NCI-H187 (cell line): ENCODE measurements at places on chromosomes 16 and 17.

DNA sequence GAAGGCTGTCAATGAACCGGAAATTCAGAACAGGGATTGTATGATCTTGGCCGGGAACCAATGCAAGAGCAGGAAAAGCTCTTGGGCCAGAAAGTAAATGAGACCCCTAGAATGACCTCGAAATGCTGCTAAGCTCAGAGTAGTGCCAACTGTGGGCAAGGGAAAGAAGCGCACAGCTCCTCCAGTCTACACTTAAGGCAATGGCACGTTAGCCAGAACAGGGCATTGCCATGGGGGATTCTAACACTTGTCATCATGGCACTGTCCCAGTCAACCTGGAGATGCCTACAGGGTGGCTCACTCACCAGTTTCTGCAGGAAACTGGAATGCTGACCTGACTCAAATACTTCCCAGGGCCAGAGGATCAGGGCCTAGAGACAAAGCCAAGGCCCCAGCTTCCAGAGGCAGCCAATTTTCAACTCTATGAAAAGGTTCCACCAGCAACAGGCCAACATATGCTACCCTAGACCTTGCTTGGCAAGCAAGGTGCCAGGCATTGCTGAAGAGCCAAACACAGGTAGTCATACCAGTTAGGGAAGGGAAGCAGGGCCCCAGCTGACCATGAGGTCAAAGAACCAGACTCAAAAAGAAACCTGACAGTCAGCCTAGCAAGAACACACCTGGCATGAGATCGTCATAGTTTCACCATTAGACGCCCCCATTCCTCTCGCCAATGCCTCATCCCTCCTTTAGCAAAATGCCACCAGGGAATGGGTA is 34.9 kb downstream of the ARHGAP17 start:
- no peak for DNase-seq

- no peak for DNase-seq
Measured at GRCh38 chr17:82013772-82014321, 8.8 kb downstream of the CENPX start.

- no peak for DNase-seq
Measured at GRCh38 chr17:75854881-75855309, 240 bp downstream of the WBP2 start.

- DNase-seq = no peak
Measured at GRCh38 chr17:56845934-56846333, 12.0 kb downstream of the DGKE start.

GRCh38 chr16:9689597-9689996 is 492.6 kb downstream of the GRIN2A start:
- no peak for DNase-seq

DNA sequence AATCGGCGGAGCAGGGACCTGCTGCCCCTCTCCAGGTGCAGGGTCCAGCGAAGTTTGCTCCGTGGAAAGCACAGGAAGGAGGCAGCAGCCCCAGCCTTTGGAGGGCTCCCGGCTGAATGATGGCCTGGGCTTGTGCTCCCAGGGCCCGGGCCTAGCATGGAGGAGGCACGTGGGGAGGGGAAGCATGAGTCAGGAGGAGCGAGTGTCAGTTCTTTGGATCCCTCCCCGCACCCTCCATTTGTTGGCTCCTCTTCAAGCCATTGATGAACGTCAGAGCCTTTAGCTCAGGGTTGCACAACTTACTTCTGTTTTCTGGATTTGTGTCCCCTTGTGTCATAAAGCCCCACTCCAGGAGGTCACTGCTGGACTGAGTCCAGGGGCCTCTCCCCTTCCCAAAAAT is 25.8 kb downstream of the TTYH2 start:
- DNase-seq = no peak

DNA sequence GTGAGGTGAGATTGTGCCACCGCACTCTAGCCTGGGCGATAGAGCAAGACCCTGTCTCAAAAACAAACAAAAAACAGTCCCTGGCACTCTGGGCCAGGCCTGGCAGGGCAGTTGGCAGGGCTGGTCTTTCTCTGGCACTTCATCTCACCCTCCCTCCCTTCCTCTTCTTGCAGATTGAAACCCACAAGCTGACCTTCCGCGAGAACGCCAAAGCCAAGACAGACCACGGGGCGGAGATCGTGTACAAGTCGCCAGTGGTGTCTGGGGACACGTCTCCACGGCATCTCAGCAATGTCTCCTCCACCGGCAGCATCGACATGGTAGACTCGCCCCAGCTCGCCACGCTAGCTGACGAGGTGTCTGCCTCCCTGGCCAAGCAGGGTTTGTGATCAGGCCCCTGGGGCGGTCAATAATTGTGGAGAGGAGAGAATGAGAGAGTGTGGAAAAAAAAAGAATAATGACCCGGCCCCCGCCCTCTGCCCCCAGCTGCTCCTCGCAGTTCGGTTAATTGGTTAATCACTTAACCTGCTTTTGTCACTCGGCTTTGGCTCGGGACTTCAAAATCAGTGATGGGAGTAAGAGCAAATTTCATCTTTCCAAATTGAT is 24.8 kb downstream of the STH start:
- DNase-seq = no peak

GRCh38 chr16:68488554-68488953 is 40.2 kb upstream of the SMPD3 start:
- no peak for DNase-seq

- no peak for DNase-seq
Measured at GRCh38 chr16:30457743-30458560, 12.3 kb upstream of the SEPHS2 start.

- DNase-seq = no peak
Measured at GRCh38 chr16:3401719-3402397, 843 bp downstream of the ZNF174 start.

DNA sequence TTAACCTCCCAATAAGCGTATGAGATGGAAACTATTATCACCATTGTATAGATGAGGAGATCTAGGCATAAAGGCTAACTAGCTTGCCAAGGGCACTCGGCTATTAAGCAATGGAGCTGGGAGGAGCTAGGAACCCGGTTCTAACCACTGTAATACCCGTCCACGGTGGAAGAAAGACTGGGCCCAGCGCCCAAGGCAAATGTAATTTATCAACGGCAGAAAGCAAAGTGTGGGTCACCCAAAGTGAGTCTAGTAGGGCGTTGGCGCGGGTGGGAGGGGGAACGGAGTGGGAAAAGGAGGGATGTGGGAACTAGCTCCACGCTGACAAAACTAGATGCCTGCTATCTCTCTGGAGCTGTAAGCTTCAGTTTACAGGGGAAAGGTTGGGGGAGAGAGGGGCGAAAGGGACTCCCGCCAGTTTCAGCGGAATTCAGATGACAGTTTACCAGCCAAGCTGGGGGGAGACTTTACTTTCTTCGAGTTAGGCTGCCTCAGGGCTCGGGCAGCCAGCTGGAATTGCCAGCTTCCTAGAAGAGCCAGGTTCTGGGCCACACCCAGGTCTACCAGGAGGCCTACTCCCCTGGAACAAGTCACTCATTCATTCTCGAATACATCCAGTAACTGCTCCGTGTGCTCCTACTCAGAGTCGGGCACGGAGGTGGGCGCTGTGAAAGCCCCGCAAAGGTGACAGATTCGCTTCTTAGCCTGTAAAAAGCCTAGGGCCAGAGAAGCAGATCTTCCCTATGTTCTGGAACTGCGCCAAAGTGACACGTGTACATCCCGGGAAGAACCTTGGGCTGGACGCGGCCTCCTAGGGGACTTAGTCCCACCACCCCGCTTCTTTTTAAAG is 837 bp downstream of the LRRC59 start:
- no peak for DNase-seq

- DNase-seq = no peak
Measured at GRCh38 chr17:28346199-28346580, 10.6 kb downstream of the TNFAIP1 start.
